ENCODE measurements at places on chromosomes 11 and 22.

- DNase-seq: no peak
Observed at GRCh38 chr22:29707010-29707409, 12.8 kb upstream of the CABP7 start.

DNA sequence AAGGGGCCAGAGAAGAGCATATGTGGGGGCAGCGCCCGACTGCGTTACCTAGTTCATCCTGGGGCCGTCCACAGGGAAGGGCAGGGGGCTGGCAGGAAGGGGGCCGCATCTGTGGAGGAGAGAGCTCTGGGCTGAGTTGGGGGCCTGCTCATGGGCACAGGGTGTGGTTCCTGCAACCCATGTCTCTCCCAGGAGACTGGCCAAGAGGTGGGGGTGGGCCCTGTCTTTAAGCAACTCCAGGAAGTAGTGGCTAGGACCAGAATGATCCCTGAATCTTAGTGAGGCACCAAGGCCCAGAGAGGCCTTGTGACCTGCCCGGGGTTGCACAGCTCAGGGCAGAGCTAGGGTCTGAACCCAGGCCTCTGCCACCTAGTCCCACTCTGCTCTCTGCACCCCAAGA, 21.9 kb downstream of the CSNK1E start:
- no peak for DNase-seq

- no peak for DNase-seq
Observed at GRCh38 chr11:21402274-21402673, 732.9 kb downstream of the NELL1 start.

DNA sequence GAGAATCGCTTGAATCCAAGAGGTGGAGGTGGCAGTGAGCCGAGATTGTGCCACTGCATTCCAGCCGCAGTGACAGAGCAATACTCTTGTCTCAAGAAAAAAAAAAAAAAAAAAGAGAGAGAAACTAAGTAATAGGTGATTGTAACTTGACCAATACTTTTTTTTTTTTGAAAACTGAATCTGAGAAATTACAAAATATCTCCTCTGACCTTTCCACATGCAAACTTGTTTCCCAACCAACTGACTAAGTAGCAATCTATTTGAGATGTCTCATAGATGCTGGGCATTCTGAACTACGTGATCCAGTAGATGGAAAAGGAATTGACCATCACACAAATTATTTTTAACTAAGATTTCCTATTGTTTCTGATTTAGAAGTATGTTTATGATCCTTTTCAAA, 407.3 kb upstream of the CHORDC1 start:
- DNase-seq: no peak
